ENCODE measurements at places on chromosomes 11 and 22.

DNA sequence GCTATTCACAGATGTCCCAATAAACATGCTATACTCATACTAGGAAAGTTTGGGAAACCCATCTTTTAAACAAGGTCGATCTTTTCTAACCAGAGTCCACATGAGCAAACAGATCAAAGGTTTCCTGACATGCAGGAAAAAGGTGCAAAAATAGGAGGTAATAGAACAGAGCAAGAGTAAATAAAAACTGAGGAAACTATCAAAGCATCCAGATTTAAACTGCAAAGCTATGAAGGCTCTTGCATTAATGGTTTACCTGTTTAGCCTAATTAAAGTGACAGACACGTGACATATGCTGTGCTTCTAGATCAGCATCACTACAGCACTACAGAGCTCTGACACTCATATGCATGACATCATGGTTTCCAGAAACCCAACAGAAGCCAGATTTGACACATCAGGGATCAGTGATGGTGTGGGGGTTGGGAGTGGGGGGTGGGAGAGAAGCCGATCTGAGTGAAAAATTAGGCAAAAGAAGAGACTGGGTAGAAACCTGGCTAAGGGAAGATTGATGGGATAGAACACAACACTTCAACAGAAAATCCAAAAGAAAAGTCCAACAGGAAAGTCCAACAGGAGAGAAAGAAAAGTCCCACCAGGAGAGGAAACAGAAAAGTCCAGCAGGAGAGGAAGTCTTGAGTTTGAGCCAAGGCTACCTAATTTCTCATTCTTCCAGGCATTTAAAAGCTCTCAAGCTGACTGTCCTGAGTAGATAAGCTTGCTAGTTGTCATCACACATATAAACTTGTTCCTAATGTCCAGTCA is 262.3 kb downstream of the SOX6 start:
- no peak for DNase-seq

DNA sequence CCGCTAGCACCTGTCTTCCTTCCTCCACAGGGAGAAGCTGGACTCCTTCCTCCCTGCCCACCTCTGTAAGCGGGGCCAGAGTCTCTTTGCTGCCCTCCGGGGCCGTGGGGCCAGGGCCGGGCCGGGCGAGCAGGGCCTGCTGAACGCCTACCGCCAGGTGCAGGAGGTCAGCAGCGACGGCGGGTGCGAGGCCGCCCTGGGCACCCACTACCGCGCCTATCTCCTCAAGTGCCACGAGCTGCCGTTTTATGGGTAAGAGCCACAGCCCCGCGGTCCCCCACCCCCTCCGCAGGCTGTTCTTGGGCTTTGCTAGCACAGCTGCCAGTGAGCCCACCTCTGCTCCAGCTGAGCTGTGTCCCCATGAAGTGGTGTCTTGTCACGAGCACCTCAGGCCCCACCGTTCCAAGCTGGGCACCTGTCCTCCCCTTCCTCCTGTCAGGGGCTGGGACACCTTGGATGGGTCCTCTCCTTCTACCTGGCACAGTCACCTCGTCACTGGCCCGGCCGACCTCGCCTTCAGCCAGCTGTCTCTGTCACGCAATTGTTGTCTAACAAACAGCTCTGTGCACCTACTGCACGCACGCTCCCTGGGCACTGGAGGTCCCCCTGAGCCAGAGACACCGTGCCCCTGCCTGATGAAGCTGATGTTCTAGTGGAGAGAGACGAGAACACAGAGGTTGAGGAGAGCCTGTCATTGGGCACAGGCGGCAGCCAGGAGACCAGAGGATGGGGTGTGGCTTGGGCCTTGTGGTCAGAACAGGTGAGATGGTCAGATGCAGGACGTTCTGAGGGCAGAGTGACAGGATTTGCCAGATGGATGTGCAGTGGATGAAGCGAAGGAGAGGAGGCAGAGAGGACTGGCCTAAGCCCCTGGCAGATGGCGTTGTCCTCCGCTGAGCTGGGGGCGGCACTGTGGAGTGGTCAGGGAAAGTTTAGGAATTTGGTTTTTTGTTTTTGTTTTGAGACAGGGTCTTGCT is 10.6 kb downstream of the FRMD8 start:
- DNase-seq = no peak

GRCh38 chr11:120044011-120044675 is 93.8 kb downstream of the TRIM29 start:
- DNase-seq = no peak

DNA sequence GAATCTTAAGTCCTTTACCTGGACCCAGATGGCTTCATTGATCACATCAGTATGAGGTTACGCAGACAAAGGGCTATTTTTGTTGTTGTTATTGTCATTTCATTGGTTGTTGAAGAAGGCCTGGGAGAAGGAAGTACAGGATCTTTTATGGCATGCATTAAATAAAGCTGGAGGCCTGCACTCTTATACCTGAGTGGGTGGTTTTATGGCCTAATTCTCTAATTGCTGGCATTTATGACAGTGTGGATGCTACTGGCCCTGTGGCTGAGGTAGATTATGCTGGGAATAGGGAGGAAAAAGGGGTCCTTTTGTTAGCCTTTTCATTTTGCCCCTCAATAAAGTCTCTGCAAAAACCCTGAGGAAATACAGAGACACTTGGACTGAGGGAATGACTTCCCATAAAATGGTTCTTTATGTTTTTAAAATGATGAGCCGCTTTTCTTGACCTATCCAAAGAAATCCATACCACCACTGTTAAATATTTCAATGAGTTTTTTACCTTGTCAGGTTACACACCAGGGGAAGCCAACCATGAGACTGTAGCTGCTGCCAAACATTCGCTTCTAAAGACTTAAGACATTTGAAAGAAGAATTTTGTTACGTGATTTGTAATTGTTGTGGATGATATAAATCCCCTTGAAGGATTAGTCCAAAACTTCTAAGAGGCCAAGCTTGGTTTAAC is 6.8 kb downstream of the KMT2A start:
- no peak for DNase-seq

GRCh38 chr11:73872749-73873357 is 3.8 kb downstream of the COA4 start:
- DNase-seq = no peak

DNA sequence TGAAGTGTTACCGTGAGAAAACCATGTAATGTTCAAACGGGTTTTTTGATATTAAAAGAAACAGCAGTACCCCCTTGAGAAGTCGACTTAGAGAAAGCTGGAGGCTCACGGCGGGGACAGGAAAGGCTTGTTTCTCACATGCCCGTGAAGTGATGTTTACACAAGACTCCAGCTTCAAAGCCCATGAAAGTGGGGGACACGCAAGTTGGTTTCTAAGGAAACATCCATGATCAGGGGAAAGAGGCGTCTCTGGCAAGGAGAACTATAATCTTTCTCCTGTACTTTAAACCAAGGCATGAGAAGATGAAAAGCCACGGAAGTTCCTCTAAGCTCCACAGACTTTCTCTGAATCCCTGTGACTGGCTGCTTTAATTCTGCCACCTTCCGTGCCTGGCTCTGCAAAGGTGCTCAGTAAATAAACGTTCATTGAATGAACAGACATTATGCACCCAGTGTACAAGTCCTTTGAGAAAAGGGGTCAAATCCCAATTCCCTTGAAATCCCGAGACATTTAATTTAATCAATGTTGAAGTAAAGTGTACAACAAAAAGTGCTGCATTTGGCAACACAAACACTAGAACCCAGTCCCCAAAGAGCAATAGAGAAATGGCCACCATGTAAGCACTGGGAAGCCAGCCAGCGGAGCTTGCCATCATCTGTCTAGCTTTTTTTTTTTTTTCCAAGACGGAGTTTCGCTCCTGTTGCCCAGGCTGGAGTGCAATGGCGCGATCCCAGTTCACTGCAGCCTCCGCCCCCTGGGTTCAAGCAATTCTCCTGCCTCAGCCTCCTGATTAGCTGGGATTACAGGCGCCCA is 58.7 kb downstream of the AHNAK start:
- DNase-seq = no peak

DNA sequence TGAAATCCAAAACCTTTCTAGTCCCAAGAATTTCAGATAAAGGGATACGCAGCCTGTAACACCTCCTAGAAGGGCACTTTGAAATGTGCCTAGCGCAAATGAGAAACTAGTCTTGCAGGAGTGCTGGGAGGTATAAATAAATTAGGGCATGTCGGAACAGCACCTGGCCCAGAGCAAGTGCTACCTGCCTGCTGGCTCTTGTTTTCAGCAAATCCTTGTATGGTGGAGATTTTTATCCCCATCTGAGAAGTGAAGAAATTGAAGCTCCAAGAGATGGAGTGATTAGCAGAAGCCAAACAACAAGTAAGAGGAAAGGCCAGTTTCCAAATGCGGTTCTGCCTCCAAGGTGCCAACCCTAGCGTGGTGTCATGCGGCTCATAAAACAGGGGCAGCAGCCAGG is 36.7 kb upstream of the TFIP11 start:
- DNase-seq = no peak

- DNase-seq = no peak
These were observed 28.5 kb downstream of the CUL5 start for GRCh38 chr11:108037211-108037610.

DNA sequence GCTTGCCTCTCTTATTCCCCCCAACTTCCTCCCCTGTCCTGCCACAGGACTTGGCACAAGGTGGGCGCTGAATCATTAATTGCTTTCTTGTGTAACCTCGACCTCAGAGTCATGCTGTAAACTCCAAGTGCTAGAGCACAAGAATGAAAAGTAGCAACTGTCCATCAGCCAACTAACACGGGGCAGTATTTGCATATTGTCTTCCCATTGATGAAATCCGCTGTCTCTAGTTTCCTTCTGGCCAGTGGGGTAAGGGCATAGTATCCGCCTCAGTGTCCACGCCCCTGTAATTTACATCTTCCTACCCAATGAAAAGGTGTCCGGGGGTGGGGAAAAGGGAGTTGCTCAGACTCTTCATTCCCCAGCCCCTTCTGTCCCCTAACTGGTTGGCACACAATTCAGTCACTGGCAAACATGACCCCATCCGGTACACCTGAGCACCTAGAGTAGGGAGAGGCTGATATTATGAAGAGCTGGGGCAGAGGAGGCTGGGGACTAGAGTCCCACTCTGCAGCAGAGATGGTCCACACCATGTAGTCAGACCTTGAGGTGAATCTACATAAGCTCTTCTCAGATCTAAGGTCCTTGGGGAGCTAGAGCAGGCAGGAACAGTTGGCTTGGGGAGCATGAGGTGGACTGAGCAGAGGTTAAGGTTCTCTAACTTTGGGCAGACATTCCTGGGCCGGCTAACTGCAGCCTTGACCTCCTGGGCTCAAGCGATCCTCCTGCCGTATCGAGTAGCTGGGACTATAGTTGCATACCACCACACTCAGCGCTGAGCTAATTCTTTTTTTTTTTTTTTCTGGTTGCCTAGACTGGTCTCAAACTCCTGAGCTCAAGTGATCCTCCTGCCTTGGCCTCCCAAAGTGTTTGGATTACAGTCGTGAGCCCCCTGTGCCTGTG is 6.8 kb upstream of the GGA1 start:
- DNase-seq = no peak

- DNase-seq = no peak
These were observed 94.2 kb downstream of the ABTB2 start for GRCh38 chr11:34263441-34264091.

DNA sequence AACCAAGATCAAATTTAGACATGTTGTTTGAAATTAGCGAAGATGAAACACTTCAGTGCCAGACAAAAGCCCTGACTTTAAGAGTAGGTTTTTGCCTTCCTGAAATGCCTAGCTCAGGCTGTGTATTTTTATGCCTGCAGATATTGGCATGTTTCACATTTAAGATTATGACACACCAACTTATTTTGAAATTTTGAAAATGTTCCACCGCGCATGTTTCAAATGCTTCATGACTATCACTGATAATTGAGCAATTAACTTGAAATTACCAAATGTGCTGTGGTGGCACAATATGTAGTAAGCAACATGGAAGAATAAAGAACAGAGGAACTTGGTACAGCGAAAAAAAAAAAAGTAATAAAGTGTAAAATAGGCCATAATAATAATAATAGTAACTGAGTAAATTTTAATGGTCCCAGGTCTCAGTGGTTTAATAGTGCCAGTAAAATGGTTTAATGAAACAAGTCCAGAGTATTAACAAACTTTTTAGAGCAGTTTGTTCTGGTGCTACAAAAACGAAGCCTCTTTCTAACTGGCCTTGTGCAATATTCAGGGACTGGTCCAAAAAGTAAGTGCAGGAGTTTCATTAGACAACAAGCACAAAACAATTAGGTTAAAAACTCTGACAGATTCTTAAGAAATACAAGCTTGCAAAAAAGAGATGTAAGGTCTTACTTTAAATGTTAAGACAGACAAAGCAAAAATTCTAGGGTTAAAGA is 112.5 kb upstream of the SOX6 start:
- no peak for DNase-seq

- DNase-seq = no peak
These were observed 112.8 kb upstream of the CADM1 start for GRCh38 chr11:115616971-115617370.

GRCh38 chr22:20087319-20088262 is 7.5 kb downstream of the DGCR8 start:
- DNase-seq = no peak

DNA sequence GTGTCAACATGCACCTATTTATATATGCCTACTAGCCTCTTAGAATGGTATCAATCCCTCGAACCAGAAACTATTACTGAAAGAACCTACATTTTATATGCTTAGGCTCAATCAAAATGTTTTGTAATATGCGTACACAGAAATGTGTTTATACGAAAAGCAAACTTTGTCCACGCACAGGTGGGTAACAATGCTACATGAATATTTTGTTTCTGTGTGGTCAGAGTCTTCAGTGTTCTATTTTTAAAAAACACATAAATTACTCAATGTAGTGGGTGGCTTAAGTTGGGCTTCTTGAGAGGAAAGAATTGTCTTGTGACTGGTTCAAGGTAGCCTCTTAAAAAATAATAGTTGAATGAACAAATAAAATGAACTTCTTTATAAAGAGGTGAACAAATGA is 46.1 kb downstream of the SYTL2 start:
- DNase-seq = no peak

DNA sequence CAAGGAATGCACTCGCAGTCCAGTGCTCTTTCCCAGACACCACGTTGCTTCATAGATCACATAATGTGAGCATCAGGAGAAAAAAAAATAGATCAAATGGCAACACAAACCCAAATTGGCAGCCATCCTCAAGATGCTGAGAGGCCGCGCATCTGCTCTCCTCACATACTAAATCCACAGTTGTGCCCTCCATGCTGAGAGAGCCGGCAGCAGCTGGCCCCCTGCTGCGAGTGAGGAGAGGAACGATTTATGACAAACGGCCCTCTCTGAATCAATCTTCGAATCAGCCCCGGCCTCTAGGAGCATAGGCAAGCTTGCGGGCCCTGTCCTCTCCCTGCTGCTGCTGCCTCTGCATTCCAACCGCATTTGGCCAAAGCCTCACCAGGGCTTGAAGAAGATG is 159.9 kb upstream of the TENM4 start:
- no peak for DNase-seq

DNA sequence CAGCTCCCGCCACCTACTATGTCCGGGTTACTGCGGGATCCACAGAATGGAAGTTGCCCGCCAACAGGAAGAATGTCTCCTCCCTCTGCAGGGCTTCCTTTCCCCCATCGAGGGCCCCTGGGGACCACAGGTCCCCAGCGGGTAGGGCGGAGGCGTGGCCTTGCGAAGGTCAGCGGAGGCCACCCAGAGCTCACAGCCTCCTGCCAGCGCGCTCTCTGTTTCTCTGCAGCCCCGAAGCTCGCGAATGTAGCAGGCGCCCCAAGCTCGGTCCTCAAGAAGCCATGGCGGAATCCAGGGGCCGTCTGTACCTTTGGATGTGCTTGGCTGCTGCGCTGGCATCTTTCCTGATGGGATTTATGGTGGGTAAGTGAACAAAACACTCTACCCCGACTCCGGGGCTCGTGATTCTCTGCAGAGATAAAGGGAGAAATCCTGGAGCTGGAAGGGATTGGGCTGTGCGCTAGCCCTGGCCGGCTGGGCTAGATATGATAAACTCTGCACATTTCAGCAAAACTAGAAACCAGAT is at the start of gene NAALAD2:
NAALAD2 (plus strand) TSS at position 186 of the 526 bp plus-strand sequence; CDS start at position 282, 96 bp downstream.
- no peak for DNase-seq

Data from activated CD4-positive, alpha-beta T cell treated with anti-CD3 and anti-CD28 coated beads, Interleukin-2, Interleukin-6, amounts not matched to agents 100 ng/mL and 50 ng/mL, durations not matched to agents 16 hours and 8 hours (primary cell).